ENCODE measurements at places on chromosomes 3 and 15. TPM values are rescaled to one million over a fixed set of nuclear protein-coding genes. Genes with fewer than 3 reads are reported as not detected.

GRCh38 chr15:47523681-47524475 is 193.4 kb upstream of the SEMA6D start:
- H3K36me3 ChIP-seq: no peaks in the 10 kb centered on the region
- H3K27me3 ChIP-seq: no peaks in the 10 kb centered on the region
- no peak for DNase-seq

DNA sequence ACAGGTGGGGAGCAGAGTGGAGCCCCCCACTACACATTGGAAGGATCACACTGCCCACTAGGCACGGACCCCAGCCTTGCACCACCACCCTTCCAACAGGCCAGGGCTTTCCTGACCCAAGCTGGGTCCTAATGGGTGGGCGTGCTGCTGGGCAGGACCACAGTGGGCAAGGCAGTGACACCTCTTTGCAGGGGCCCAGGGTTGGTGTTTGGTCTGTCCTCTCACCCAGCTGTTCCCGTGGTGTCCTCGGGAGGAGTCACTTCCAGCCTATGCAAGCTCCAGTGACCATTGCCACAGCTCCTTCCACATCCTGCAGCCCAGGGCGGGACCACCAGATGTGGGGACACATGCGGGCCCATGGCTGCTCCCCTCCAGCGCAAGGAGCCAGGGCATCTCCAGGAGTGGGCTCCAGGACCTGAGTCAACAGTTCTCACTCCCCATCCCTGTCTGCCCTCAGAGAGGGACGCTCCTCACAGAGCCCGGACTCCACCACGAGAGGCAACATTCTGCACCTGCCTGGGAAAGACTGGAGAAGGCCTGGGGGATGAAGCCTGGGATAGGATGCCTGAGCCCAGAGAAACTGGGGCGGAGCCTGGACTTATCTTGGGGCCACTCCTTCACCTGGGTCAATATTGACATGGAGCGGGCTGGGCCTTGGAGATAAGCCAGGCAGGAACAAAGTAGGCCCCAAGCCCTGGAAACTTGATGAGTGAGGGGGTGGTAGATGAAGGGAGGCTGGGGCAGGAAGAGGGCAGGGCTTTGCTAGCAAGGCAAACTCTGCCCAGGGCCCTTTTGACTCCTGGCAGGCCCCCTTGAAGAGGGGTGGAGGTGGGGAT is 3.9 kb upstream of the VILL start:
- no peak for DNase-seq
- H3K36me3 ChIP-seq: no peaks in the 10 kb centered on the region
- H3K27ac ChIP-seq: no peak overlapping the region

DNA sequence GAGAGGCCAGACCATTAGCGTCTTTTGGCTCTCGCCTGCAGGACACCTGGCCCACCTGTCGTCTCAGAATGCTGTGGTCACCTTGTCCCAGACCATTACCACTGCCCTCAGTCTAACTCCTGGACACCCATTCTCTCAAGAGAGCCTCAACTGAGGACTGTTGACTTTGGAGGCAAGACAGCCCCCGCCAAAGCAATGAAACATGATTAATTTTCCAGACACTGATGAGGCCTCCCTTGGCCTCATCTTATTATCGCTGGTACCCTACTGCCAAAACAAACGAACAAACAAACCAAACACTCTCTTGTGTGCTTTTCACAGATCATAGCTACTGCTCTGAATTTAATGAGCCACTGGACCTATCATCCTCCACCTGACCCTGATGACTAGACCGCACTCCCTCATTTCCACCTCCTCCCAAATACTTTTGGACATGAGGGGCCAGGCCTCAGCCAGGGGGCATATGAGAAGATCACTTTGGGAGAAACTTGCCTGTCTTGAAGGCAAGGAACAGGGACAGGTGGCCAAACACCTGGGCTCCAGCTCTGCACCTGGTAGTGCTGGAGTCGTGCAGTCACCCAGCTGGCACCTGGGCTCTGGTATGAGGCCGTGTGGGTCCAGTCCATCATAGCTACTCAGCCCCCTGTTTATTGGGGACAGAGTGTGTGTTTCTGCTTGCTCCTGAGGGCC is 27.6 kb downstream of the ALS2CL start:
- no peaks in the 10 kb centered on the region for H3K36me3 ChIP-seq
- H3K27me3 ChIP-seq: no peaks in the 10 kb centered on the region
- no peak overlapping the region for H3K27ac ChIP-seq
- H3K4me1 ChIP-seq: peaks cover 20% of the 10 kb centered on the region
- H3K4me3 ChIP-seq: no peak overlapping the region

The P2RY12 gene
- total RNA-seq: not detected

- H3K27ac ChIP-seq: no peak overlapping the region
- H3K4me1 ChIP-seq: no peaks in the 10 kb centered on the region
Measured at GRCh38 chr3:133514418-133514817, 59.1 kb upstream of the CDV3 start.

GRCh38 chr3:7332696-7333095 is 471.8 kb downstream of the GRM7 start:
- H3K4me3 ChIP-seq: no peak overlapping the region
- no peaks in the 10 kb centered on the region for H3K27me3 ChIP-seq
- no peaks in the 10 kb centered on the region for H3K4me1 ChIP-seq
- DNase-seq: peak; percentile 44

DNA sequence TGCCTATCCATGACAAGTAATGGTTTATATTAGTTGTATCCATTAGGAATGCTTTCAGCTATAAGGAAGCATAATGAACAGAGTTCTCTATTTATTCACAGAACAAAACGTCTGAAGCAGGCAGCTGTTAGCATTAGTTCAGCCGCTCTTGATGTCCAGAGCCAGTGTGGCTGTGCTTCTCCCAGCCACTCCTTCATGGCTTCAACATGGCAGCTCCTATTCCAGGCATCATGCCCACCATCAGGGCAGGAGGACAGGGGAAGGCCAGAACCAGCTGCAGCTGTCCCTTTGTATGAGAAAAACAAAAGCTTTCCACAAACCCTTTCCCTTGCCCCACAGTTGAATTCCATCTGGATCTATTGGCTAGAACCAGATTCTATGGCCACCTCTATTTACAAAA is 12.9 kb upstream of the SNRK start:
- no peaks in the 10 kb centered on the region for H3K4me1 ChIP-seq
- no peaks in the 10 kb centered on the region for H3K27me3 ChIP-seq
- no peak overlapping the region for H3K4me3 ChIP-seq
- no peaks in the 10 kb centered on the region for H3K36me3 ChIP-seq

The RYR3 gene
- total RNA-seq: 3.4 TPM
